ENCODE measurements at places on chromosomes 16 and 17.

DNA sequence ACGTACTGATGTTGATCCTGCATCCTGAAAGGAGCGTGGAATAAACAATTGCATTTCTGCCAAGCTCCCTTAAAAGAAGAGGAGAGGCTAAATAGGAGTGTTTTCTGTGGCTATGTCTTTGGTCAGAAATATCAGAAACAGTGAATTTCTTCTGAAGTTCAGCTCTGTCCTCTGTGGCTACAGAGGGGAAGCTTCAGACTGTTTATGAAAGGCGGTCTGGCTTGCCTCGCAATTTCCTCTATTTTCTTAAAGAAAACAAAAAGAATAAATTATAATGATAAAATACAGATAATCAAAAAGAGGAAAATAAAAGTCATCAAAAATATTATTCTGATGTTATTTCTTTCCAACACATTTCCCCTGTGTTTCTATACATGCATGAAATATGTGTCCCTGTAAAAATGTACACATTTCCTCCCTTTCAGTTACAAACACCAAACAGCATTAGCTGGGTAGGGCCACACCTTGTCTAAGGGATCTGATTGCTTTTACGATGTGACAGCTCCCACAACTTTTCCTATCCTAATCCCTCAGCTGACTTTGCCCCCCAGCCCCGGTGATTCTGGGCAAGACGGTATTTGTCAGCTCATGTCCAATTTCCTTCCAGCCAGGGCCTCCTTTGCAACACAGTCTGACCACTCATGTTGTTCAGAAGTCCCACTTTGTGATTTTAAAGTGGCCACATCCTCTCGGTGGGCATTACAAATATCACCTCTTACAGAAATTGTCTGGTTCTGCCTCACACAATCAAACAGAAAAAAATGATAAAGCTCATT is 439.0 kb downstream of the HS3ST3B1 start:
- DNase-seq = no peak

DNA sequence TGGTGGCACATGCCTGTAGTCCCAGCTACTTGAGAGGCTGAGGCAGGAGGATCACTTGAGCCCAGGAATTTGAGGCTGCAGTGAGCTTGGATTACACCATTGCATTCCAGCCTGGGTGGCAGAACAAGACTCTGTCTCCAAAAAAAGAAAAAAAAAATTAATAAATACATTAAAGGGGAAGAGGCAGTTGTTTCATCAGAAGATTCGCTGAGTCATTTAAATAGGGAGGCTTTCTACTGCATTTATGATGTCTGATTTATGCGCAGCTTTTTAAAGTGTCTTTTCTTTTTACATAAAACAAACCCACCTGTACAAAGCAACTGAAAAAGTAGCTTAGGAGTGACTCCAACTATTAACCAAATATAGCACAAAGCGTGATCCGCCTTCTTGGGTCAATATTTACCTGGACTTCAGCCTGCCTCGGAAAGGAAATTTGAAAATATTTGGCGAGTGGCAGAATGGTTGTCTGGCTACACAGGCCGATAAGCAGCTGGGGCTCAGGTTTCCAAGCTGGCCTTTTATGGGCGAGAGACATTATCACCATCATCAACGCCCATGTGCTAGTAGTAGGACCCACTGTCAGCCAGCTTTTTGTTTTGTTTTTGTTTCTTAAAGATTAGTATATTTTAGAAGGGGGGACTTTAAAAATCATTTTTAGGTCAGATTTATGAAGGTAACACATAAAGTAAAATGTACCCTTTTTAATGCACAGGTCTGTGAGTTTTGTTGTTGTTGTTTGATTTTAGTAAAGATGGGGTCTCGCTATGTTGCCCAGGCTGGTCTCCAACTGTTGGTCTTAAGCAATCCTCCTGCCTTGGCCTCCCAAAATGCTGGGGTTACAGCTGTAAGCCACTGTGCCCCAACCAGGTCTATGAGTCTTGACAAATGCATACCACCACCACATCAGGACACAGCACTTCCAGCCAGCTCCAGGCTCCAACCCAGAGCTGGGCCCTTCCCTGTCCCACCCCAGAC is 42.5 kb upstream of the RASD1 start:
- DNase-seq = no peak

GRCh38 chr16:20674684-20675487 is 22.6 kb downstream of the ACSM1 start:
- no peak for DNase-seq

- DNase-seq = no peak
Observed at GRCh38 chr17:17790637-17791464, 45.9 kb downstream of the SREBF1 start.

- no peak for DNase-seq
Observed at GRCh38 chr16:19846436-19846835, 38.2 kb downstream of the GPRC5B start.

DNA sequence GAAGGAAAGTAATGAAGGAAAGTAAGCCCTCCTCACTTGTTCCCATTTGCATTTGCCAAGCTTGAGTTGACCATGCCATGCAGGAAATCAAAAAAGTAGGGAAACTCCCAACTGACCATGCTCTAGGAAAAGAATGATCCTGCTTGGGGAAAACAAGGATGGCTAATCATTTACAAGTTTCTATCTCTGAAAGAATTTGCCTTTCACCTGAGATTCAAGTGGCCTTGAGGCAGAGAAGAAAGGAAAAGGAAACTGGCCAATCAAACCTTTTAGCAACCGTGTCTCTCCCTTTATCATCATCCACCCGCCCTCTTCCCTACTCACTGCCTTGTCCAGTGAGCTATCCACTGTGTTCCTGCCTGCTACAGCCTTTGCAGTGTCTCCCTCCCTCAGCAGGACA is 757.2 kb upstream of the SOX9 start:
- no peak for DNase-seq

DNA sequence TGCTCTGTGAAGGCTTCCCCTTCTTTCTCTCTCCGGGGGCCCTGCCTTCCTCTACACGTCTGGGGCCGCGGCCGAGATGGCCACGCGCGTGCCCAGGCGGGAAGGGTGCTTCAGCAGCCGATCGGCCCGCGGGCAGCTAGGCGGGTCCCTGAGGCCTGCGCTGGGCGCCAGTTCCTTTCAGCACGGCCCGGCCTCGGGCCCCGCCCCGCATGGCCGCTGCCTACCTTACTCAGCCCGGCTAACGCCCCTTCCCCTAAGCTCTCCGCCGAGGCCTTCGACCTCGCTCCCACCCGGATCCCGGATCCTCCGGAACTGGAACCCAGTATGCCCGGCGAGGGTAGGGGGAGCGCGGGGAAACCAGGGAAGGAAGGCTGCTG is 335 bp downstream of the TMEM11 start:
- DNase-seq = no peak

DNA sequence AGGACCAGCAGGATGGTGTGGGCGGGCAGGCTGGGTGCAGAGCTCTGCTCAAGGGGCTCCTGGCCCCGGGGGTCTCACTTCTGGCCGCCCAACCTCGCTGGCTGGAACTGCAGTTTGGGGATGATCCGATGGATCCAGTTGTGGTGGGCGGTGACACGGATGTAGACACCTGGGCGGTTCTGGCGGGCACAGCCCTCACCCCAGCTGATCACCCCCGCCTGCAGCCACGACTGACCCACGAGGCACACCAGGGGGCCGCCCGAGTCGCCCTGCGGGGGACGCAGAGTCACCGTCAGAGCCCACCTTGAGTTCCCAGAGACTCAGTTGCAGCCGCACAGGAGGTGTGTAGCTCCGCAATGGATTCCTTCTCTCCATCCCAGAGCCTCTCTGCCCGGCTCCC is 7.5 kb downstream of the PRSS27 start:
- DNase-seq = no peak

DNA sequence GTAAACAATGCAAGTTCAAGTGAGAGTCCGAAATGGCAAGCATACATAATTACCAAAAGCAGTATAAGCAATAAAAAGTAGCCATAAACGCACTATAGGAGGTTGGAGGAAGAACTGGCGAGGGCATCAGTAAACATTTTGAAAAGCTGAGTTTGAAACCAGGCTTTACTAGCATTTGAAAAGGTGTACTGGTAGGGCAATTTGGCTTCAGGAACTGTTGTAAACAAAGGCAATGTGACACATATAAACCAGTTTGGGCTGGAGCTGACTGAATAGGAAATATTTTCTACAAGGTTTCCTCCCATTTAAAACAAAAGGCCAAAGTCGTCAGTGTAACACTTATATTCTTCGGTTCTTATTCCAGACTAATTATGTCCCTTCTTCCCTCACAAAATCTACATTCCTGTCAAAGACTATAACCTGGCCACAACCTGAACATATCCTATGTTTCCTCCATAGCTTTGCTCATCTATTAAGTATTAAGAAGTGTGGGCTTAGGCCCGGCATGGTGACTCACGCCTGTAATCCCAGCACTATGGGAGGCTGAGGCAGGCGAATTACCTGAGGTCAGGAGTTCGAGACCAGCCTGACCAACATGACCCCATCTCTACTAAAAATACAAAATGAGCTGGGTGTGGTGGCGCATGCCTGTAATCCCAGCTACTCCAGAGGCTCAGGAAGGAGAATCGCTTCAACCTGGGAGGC is 7.8 kb downstream of the CBX1 start:
- no peak for DNase-seq

- DNase-seq = no peak
Observed at GRCh38 chr17:35784895-35785294, 10.5 kb downstream of the MMP28 start.

DNA sequence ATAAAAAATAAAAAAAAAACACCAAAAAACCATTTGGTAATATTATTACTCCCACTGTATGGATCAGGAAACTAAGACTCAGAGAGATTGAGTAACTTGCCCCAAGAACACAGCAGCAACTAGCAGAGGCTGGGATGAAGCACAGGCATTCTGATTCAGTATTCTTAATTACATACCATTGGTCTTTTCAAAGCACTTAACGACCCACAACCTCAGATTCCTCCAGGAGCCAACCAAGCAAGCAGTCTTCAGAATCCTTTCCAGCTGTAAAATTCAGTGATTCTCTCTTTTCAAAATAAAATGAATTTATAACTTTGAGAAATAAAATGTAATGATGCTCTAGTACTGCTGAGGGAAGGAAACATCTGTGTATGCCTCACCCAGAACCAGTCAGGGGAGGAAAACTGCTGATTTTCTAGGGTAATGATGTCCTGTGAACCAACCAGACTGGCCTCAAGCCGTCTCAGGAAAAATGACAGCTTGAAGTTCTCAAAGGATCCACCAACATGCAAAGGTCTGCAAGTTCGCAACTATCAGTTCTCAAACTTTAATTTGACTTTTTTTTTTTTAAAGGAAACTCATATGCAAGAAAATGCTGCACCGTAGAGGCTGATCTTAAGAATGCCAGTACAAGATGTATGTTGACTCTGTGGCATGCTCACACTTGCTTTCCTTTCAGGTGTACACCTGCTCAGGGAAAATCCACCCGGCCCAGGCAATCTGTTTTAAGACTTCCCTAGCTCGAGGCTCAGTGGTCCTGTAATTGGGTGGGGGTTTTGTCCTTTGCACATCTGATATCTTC is 9.0 kb downstream of the CUEDC1 start:
- DNase-seq = no peak

GRCh38 chr17:28173801-28174200 is 131.3 kb downstream of the NLK start:
- no peak for DNase-seq

DNA sequence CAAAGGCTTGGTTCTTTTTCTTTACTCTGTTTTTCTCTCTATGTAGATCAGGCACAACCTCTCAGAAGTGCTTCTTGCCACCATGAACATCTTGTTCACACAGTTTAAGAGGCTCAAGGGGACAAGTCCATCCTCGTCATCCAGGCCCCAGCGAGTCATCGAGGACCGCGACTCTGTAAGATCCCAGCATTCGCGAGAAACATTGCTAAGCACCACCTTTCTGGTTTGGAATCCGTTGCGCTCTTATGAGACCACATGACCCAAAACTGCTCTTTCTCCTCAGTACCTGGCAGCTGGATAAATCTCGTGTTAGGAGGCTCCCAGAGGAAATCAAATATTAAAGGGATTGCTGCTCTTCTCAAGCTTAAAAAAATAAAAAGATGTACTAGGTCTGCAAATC is 23.3 kb upstream of the SLC12A3 start:
- no peak for DNase-seq

DNA sequence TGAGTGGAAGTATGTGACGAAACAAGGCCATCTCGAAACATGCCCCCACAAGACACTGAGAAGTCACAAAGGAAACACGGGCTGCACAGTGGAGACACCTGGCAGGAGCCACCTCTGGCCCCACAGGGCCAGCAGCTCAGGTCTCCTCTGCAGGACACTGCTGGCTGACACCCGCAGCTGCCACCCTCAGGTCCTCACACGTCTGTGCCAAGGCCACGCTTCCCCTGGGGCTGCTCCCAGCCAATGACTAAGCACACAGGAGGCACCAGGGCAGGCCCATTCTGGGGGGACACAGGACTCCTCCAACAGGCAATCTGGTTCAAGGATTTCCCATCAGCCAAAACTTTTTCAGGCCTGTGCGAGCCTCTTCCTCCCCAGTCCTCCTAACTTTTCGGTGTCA is 36.4 kb downstream of the MBTPS1 start:
- no peak for DNase-seq

GRCh38 chr17:5877366-5877765 is 192.8 kb upstream of the WSCD1 start:
- no peak for DNase-seq

DNA sequence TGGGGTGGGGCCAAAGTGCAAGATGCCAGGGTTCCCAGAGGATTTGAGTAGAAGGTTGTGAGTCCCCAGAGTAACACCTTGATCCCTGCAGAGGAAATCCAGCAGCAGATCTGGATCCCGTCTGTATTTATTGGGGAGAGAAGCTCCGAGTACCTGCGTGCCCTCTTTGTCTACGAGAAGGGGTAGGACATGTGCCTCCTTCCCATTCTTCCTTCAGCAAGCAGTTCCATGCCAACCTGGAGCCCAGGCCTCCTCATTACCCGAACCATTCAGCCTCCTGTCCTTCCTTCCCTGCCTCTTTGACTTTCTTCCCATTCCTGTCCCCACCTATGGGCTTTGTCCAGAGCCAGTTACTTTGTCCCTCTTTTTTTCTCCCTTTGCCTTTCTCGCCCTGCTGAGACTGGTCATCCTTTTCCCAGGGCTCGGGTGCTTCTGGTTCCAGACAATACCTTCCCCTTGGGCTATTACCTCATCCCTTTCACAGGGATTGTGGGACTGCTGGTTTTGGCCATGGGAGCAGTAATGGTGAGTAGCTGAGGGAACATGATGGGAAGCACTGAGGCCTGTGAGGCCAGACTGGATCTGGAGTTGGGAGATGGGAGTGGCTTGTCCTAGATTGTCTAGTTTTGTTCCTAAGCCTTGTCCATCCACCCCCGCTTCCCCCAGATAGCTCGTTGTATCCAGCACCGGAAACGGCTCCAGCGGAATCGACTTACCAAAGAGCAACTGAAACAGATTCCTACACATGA is 2.9 kb downstream of the RNF167 start:
- no peak for DNase-seq

- no peak for DNase-seq
Observed at GRCh38 chr16:18800775-18801144, 589 bp downstream of the ARL6IP1 start.

DNA sequence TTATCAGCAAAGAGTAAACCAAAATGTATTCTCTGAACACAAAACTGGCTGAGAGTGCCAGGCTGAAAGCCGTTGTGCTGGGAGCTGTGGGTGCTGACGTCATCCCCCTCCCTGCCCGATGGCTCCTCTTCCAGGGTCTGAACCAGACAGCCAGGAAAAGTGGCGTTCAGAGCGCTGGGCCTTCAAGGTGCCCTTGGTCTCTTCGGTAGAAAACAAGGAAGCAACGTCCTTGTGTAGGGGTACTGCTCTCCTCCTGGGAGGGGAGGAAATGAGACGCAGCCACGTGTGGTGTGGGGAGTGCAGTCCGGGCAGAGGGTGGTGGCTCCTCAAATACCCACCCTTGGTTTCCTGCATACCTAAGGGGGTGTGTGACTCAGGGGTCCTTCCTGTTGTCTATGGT is 394.7 kb downstream of the SEC14L1 start:
- no peak for DNase-seq
